ENCODE measurements at places on chromosomes 2 and 18. TPM values are rescaled to one million over a fixed set of nuclear protein-coding genes. Genes with fewer than 3 reads are reported as not detected.

GRCh38 chr2:2839393-2839781 lies 508.3 kb upstream of the MYT1L start:
- H3K27ac ChIP-seq: no peak overlapping the region
- H3K4me3 ChIP-seq: no peak overlapping the region
- peaks cover 5% of the 10 kb centered on the region for H3K4me1 ChIP-seq

- DNase-seq: no peak
- no peaks in the 10 kb centered on the region for H3K27me3 ChIP-seq
- no peak overlapping the region for H3K27ac ChIP-seq
- H3K4me3 ChIP-seq: no peak overlapping the region
These were observed 232.8 kb downstream of the CCDC85A start for GRCh38 chr2:56416500-56417176.

DNA sequence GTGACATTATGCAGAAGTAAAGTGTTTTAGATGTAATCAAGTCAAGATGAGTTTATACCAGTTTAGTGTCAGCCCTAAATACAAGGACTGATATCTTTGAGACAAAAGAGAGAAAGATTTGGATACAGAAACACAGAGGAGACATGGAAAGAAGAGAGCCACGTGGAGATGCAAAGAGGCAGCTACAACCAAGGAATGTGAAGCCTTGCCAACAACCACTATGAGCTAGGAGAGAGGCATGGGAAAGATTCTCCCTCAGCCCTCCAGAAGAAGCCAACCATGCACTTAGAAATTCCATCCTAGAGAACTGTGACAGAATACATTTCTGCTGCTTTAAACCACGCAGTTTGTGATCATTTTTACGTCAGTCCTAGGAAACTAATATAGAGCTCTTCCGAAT lies 217.2 kb downstream of the DOK6 start:
- no peak overlapping the region for H3K4me3 ChIP-seq
- H3K27ac ChIP-seq: no peak overlapping the region
- DNase-seq: no peak
- H3K36me3 ChIP-seq: no peaks in the 10 kb centered on the region
- H3K4me1 ChIP-seq: no peaks in the 10 kb centered on the region

GRCh38 chr18:12659904-12660605 lies 2.1 kb upstream of the SPIRE1 start:
- peak; percentile 46 for DNase-seq
- no peaks in the 10 kb centered on the region for H3K36me3 ChIP-seq
- no peak overlapping the region for H3K27ac ChIP-seq
- H3K4me1 ChIP-seq: peaks cover 11% of the 10 kb centered on the region

Gene REG3A
- total RNA-seq: not detected

DNA sequence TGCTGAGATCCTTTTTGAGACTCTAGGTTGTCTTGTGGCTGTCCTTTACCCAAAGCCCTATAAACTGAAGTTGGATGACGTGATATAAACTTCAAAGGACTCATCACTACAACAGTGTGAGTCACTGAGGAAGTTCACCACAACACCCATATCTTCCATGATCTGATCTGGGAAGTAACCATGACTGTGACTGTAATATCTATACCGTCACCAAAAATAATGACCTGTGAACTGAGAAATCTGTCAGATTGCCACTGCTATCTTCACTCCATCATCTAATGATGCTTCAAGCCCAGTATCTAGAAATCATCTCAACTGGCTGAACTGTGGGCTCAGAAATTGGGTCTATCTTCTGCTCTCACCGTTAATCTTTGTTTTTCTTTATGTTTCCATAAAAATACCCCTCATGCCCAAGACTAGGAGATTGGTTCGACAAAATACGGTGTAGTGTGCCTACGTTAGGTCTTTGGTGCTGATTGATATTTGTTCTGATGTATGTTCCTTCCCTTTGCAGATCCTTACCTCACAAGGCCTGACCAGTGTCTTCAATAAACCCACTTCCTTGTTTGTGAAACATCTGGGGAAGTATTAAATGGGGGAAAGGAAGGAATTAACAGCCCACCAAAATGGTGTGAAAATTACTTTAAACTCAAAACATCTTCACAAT lies 78.2 kb downstream of the MYL12B start:
- no peaks in the 10 kb centered on the region for H3K27me3 ChIP-seq
- peaks cover 7% of the 10 kb centered on the region for H3K36me3 ChIP-seq
- H3K27ac ChIP-seq: no peak overlapping the region
- no peak for DNase-seq
- H3K4me3 ChIP-seq: no peak overlapping the region

DNA sequence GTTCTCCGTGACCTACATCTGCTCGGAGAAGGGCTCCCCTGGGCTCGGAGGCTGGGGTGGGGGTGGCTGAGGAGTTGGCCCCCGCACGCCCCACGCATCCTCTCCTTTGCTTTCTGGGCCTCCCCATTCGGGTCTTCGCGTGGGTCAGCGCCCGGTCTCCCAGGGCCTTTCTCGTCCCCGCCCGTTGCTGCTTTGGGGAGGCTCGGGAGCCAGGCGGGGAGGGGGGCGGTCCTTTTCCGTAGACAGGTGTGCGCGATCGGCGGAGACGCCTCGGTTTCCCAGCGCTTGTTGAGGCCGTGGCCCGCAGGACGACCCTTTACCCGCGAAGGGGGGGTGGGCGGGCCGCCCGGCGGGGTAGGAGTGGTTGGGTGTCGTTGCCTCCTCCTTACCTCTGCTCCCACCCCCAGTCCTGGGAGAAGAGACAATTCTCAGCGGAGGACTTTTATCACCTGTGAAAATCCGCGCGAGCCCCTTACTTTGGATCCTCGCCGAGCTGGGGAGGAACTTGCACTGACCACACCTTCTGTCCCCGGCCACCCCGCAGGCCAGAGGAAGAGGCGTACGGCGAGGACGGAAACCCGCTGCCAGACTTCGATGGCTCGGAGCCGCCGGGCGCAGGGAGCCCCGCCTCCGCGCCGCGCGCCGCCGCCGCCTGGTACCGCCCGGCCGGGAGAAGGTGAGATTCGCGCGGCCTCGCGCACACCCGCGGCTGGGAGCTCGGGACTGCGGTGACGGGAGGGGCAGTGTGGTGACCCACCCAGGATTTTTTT lies 2.6 kb downstream of the ADCYAP1 start:
- H3K4me1 ChIP-seq: peaks cover 23% of the 10 kb centered on the region
- no peaks in the 10 kb centered on the region for H3K36me3 ChIP-seq
- peaks cover 24% of the 10 kb centered on the region for H3K27me3 ChIP-seq
- DNase-seq: peak; percentile 69
- peak overlapping the region; percentile 96 for H3K4me3 ChIP-seq

Gene GAD1
- total RNA-seq: 0.44 TPM

Measured in glutamatergic neuron (in vitro differentiated cells).